ENCODE measurements at places on chromosomes 7 and 10.

GRCh38 chr10:6114805-6115341 is 26.0 kb downstream of the RBM17 start:
- DNase-seq: no peak

DNA sequence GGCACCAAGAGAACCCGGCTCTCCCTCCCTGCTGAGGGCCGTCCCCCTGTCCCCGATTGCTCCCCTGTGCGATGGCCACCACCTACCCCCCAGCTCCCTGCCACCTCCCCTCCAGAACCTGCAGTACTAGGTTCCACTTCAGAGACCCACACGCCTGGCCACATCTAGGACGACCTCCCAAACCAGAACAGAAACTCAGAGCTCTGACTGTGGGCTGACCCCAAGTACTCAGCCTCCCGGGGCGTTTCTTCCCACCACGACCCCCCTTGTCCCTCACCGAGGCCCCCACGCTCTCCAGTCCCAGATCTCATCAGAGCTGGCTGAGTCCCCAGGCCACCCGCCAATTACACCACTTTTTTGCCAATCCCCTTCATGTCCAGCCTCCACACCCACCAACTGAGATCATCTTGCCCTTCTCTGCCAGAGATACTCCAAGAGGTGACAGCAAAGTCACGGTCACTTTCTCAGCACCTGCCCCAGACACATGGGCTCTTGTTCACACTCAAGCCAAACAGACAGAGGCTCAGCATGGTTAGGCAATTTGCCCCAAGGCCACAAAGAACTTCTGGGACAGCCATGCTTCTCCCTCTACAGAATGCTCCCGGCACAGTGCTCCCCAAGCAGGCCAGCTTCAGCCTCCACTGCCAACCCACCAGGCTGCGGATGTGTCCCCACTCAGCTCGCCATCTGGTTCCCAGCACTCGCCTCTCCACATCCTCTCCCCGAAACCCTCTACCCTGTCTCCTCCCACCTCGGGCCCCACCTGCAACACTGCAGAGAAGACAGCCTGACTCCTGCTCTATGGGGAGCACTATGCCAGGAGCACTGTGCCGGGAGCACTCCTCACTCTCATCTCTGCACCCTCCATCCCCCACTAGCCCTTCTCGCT is 4.7 kb downstream of the TMEM120A start:
- no peak for DNase-seq

GRCh38 chr7:50393547-50394252 is 56.5 kb downstream of the FIGNL1 start:
- DNase-seq: peak; percentile 42

DNA sequence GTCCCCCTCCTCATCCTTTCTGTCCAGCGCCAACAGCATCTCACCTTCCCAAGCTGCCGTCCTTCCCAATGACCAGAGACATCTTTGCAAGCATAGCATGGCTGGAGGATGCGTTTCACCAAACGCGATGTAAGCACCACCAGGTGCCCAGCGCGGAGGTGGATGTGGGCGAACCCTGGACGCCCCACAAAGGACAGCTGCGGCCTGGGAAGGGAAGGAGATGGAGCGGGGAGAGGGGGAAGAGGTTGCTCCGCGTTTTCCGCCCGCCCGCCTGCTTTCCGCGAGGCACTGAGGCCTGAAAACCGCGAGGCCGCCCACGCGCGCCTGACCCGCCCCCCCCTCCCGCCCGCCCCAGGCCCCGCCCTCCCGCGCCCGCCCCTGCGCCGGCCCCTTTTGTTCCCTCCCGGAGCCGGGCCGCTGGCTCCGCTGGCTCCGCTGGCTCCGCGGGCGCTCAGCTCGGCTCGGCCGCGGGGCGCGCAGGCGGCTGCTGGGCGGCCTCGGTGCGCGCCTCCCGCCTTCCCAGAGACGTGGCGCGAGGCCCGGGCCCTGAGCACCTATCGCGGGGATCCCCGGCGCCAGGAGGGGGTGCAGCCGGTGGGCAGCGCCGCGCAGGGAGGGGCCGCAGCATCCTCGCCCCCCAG is at the start of gene CLIP2:
TSS of gene CLIP2 (plus strand) at position 390 of the 641 bp plus-strand sequence. CDS start 28,140 bp downstream, outside the sequence.
- DNase-seq: peak; percentile 76

DNA sequence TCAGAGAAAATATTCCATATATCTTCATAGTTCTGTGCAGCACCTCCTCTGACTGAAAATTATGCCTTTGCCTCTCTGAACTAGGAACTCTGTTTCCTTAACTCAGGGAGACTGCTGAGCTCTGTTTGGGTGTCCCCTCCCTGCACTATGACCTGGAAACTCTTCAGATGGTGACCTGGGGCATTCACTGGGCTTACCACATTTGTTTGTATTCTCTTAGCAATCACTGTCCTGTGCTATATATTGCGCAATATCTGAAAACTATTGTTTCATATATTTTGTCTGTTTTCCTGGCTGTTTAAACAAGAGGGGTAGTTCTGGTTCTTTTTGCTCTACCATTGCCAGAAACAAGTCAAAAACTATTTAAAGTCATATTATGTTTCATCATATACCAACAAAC is 181.8 kb upstream of the KIAA1217 start:
- DNase-seq: no peak

DNA sequence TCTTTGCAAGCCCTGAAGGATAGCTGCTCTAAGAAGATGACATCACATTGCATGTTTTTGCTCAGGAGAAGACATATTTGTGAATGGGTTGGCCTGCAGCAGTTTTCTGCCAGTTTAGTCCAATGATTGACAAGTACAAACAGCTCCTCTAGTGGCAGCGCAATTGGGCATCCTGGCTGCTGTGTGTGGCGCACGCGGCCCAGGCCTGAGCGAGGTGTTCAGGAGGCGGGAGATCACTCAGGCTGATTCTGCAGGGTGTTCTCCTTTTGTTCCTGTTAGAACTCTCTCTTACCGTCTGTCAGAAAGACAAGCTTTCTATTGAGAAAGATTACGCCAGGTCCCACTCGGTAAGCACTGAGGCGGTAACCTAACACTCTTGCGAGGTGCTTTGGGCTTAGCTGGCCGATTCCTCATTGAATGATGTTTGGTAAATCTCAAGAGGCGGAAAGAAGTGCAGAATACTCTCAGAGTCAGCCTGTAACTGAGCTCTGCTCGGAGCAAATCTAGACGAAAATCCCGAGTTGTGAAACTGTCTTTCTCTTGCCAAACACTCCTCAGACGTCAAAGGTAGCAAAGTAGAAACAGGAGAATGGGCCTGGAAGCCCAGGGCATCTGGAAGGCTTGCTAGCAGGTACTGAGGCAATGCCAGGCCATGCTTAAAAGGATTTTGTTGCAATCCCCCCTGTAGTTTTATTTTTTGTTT is 219.2 kb upstream of the BMPER start:
- DNase-seq: no peak
